Stimulated activated CD4-positive, alpha-beta T cell treated with anti-CD3 and anti-CD28 coated beads, Interleukin-12 subunit alpha, Interleukin-12 subunit beta, amount 100 ng/mL, for 48 hours (primary cell): ENCODE measurements at places on chromosomes 1 and 21.
A peak's percentile ranks its signal among the peaks of the same experiment; 100 is the strongest.

- DNase-seq = no peak
These were observed 25.2 kb upstream of the SSX2IP start for GRCh38 chr1:84715342-84716019.

DNA sequence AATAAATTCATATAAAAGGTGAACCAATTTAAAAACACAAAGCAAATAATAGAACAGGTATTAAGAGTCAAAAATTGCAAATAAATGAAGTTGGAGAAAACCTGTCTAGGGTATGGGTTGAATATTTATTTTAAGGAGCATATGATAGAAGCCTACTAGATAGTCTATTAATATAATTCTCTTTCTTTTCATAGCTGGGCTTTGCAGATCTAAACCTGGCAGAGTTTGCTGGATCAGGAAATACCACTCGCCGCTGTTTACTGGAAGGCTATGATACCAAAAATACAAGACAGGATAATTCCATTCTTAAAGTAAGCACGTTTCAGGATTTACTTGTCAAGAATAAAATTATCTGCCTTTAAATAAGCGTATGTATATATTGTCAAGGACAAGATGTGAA, 48.9 kb downstream of the HENMT1 start:
- no peak for DNase-seq

GRCh38 chr1:108200687-108201051, 526 bp upstream of the SLC25A24 start:
- DNase-seq = peak; percentile 20

DNA sequence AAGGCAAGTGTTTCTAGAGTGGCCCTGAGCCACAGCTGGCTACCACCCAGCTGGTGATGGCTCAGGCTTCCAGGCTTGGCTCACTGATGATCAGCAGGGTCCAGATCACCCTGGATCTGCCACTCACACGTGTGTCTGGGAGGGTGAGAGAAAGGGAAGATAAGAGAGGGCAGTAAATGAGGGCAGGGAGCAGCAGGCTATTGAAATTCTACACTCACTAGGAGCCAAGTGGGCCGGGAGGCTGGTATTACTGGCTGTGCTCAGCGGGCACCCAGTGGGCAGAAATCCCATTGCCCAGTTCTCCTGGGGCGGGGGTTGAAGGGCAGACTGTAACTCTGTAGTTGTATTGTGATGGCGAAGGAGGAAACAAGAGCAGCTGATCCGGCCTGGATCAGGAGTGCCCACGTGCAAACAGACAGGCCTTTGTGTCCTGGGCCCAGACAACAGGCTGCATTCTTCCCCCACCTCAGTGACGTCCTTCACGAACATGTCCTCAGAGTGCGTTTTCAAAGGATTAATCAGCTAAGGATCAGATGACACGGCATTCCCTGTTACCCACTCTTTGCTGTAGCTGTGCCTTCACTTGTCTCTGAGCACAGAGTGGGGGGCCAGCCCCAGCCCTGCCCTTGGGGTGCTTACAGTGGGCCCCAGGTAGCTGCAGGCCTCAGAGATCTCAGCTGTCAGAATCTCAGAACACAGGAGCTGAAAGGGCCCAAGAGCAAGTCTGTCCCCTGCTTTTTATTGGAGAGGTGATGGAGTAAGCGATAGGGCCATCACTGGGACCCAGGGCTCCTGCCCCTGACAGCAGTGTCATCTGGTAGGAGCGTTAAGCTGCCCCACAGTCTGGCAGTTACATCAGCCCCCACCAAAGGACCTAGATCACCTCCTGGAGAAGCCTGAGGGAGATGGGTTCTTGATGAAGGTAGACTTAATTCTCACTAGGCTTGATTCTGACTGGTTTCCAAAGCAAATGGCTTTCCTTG, 60.5 kb downstream of the ATP1A1 start:
- no peak for DNase-seq

- no peak for DNase-seq
These were observed 50.3 kb downstream of the LEPR start for GRCh38 chr1:65470766-65471165.

DNA sequence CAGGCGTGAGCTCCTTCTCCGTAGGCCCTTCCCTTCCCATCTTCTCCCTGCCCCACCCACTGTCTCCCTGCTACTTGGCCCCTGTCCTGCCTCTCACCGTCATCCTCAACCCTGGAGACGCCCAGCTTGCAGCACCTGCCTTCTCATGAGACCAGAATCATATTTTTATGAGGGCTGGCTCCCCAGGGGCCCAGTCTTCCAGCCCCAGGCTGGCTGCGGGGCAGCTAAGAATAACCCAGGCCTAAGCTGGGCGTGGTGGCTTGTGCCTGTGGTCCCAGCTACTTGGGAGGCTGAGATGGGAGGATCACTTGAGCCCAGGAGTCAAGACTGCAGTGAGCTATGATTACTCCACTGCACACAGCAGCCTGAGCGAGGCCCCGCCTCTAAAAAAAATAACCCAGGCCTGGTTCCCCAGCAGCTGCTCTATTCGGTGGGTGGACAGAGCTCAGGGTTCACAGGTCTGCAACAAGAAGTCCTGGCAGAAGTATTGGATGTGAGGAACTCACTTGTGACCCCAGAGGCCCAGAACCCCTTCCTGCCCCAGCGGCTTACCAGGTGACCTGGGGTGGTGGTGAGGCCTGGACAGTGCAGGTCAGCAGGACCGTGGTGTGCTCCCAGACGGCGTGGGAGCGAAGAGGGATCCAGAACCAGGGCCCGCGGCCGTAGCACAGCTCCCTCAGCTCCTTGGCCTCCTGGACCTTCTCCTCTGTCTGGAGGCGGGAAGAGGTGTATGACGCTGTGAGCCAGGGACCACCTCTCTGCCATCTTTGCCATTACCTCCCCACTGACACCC, 6.4 kb downstream of the MYOM3 start:
- DNase-seq = no peak

DNA sequence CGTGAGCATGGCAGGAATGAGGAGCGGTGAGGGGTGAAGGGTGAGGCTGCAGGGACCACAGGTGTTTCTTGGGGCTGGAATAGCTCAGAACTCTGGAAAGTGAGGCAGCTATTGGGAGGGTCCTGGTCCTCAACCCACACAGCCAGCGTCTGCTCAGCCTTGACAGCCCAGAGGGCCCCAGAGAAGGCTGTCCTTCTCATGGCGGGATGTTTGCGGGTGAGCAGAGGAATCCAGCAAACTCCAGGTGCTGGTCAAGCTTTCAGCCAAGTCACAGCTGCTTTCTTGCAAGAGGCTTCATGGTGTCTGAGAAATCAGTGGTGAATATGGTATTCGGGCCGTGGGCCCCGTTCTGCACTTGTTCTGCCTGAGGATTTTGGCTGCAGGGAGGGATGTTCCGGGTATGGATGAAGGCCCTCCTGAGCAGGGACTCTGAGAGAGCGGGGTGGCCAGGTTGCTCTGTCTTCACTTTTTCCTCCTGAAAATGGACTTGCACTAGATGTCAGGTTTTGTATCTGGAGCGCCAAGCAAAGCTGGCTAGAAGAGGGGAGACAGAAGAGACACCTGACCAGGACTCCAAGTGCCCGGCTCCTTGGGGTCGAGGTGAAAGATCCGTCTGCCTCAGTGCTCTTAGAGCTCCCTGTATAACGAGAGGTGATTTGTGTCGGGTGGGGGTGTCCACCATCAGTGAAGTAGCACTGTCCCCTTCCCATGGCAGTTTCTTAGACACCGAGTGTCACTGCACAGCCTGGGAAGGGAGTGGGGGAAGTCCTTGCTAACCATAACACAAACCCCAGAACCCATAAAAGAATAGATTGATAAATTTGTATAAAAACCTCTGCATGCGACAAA, 139.9 kb downstream of the PEX14 start:
- no peak for DNase-seq

- peak; percentile 57 for DNase-seq
These were observed at the start of gene DENND4B for GRCh38 chr1:153946622-153947241. Gene DENND4B (minus strand): TSS chr1:153946718. CDS start chr1:153944374, 2,344 bp downstream.

DNA sequence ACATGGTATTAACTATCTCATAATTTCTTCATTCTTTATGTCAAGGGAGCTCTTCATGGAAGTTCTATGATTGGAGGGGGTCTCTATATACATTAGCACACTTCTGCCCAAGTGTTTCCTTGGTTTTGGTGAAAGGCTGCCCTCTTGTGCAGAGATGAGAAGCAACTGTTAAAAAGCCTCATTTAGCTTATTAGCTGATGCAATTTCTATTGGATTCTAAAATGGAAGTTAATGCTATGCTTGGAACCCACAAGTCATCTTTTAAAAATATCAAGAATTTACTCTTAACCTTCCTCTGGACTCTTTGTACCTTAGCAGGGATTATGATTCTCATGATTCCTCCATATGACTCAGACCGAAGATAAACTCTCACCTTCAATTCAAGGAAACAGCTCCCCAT, 328.9 kb downstream of the PTBP2 start:
- DNase-seq = no peak

- no peak for DNase-seq
These were observed 61.8 kb downstream of the PUM1 start for GRCh38 chr1:31003613-31004230.

DNA sequence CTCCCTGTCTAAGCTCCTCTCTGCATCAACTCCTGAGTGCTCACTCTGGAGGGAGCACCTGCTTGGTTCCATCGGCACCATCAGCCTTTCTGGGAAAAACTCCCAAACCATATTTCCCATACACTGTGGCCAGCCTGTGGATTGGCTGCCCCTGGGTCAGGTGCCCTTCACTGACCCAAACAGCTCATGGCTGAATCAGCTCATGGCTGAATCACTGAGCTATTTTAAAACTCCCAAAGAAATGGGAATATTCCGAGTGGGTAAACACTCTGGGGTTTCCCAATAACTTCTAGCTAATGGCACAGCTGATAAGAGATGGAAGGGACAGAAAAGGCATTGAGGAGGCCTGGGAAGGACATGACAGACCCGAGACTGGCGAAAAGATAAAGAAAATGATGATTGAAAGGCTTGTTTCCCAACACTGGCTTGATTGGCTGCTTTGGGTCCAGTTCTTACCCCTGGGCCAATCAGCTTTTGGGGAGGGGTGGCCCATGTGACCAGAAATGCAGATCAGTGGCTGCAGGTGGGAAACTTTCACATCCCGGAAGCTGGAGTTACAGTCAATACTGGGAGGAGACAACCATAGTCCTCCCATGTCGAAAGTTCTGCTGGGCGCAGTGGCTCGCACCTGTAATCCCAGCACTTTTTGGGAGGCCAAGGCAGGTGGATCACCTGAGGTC, 37.3 kb upstream of the KAZN start:
- no peak for DNase-seq

GRCh38 chr1:53196017-53196484, 573 bp upstream of the CPT2 start:
- no peak for DNase-seq

GRCh38 chr1:73160759-73161158, 878.4 kb upstream of the NEGR1 start:
- DNase-seq = no peak

DNA sequence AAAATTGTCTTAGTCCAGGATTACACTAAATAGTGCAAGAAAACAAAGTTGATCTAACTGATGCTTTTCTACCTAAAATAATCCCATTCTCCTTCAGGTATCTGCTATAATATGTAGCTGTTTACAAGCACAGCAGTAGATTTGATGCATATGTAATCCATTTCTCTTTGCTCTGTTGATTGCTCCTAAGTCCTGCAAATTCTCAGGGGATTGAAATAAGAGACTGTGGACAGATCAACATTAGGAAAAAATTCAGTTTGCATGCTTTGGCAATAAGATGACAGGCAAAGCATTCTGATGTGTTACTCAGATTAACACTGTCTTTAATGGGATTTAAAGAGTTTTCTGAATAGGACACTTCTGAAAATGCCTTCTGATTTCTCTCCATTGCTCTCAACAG, 34.7 kb downstream of the RNF11 start:
- no peak for DNase-seq

DNA sequence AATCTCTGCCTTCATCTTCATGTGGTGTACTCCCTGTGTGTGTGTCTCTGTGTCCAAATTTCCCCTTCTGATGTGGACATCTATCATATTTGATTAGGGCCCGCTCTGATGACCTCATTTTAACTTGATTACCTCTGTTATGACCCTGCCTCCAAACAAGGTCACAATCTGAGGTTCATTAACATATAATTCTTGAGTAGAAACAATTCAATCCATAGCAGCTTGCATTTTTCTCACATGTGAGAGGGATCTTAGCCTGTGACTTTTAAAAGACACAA, 130.9 kb upstream of the RAB4A start:
- no peak for DNase-seq

GRCh38 chr1:18109756-18110597, 2.4 kb downstream of the IGSF21 start:
- no peak for DNase-seq

DNA sequence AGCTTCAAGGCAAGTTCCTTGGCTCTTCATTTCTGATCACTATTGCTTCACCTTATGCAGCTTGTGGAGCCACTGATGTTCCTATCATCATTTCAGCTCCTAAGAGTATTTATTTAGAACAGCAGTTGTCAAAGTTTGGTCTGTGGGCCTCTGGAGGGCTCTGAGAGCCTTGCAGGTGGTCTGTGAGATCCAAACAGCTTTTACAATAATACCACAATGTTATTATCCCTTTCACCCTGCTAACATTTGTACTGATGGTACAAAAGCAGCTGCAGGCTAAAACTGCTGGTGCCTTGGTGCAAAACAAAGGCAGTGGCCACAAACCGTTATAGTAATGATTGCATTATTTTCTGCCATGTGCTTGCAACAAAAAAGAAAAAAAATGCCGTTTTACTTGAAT, 33.8 kb downstream of the PATJ start:
- DNase-seq = no peak

- DNase-seq = no peak
These were observed 18.7 kb downstream of the ADAMTS5 start for GRCh38 chr21:26948194-26948593.

DNA sequence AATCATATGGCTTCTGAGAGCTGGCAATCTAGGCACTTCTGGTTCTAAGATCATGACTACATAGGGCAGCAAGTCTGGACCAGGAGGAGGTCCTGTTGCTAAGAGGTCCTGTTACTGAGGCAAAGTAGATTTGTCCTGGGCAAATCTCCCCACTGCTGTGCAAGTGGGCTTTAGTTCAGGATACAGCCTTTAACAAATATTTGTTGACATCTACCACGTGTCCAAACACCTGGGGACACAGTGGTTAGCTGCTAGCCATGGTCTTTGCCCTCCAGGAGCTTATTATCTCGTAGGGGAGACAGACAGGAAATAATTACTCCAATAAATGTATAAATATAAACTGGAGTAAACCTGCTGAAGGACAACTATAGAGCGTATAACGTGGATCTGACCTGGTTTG, 3.2 kb downstream of the CGN start:
- no peak for DNase-seq

- no peak for DNase-seq
These were observed 76.6 kb upstream of the NRIP1 start for GRCh38 chr21:15141261-15141970.

DNA sequence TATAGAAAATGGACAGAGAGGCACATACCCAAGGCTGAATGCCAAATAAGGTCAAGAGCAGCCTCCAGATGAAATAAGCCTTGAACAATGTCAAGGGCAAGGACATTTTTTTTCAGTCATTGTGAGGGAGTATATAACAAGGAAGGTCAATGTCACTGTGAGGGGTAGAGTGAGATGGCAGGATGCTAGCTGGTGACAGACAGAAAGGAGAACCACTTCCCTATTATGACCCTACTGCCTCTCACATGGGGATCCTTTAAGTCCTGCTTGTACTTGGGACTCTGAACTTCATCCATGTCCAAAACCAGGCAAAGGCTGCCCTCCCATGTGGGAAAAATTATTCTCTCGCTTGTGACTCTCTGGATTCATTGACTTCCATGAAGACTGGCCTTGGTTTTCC, 119.5 kb upstream of the COA6 start:
- no peak for DNase-seq
